Glomerular endothelial cell (primary cell): ENCODE measurements at places on chromosomes 4 and X. TPM values are rescaled to one million over a fixed set of nuclear protein-coding genes. Genes with fewer than 3 reads are reported as not detected.
A peak's percentile ranks its signal among the peaks of the same experiment; 100 is the strongest.

Gene TMSB4X
- total RNA-seq: 9,789 and 9,882 TPM in 2 replicates

- DNase-seq: no peak
Observed at GRCh38 chr4:7938266-7938608, 1.4 kb downstream of the AFAP1 start.

DNA sequence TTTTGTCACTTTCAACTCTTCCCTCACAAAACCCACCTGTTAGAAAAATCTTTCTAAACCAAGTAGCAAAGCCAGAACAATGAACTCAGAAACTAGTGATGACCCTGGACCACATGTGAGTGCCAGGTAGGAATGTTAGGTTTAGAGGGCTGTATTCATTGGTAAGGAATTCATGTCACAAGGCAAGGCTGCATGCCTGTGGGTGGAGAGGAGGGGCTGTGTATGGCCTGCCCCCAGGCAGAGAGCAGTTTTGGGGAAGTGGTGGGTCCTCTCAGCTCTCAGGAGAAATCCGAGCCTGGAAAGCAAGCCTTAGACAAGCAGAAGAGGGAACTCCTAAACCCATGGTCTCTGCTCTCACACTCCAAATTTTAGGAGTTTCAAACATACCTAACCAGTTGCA is 2.4 kb downstream of the RNF175 start:
- DNase-seq: no peak

GRCh38 chr4:38730830-38731646 is 51.8 kb downstream of the TLR10 start:
- peak; percentile 42 for DNase-seq

- DNase-seq: no peak
Observed at GRCh38 chr4:87941537-87942392, 33.7 kb upstream of the SPP1 start.

GRCh38 chr4:88320780-88321373 is 36.5 kb upstream of the PPM1K start:
- DNase-seq: no peak
